ENCODE measurements at places on chromosomes 1 and 21. TPM values are rescaled to one million over a fixed set of nuclear protein-coding genes. Genes with fewer than 3 reads are reported as not detected.

- peak; percentile 41 for DNase-seq
Measured at GRCh38 chr1:26161415-26162219, 2.7 kb downstream of the FAM110D start.

DNA sequence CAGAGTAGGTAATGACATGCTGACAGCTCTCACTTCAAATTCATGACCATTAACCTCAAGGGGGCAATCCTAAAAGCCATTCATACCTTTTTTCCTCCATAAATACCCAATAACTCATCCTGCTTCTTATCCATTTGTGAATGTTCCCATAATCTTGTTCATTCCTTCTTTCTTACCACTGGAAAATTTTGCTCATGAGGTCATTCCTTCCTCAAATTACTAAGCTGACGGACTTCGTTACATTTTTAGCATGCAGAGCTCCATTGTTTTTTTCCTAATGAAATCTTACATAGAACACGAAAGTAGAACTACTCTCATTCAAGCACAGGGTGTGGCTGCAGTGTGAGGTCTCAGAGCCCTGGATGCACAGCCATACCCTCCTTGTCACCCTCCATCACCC is 276.5 kb upstream of the DPYD start:
- no peak for DNase-seq

GRCh38 chr1:43438006-43438405 is 15.7 kb downstream of the HYI start:
- DNase-seq = no peak

DNA sequence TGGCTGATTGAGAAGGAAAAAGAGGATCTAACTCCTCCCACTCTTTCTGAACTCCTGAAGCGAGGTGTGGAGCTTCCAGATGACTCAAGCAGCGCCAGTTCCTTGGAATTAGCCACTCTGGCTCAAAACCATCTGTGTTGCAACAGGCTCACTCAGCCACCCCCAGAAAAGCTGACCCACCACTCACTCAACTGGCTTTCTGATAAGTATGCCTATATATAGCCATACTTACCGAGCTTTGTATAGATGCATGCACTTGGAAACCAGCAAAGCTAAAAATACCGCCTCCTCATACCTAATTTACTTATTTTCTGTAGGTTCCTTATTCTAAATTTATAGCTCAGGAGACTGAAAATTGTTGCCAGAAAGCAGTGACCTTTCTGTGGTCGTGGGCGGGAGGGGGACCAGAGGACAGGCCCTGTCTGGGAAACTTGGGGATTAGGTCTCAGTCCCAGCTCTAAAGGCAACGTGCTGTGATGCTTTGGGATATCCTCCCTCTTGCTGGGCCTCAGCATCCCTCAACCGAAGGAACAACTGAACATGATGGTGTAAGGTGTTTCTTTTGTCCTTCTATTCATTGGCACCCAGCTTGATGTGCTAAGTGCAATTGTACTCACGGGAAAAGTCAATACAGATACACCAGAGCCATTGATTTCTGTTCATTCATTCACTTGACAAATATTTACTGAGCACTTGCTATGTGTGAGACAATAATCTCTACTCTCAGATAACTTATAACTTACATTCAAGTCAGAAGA is 65.7 kb downstream of the NENF start:
- DNase-seq = no peak

GRCh38 chr21:19011451-19011850 is 607.9 kb upstream of the TMPRSS15 start:
- no peak for DNase-seq

- no peak for DNase-seq
Measured at GRCh38 chr1:103110701-103111100, 2.4 kb upstream of the COL11A1 start.

- DNase-seq = no peak
Measured at GRCh38 chr1:31640964-31641363, 3.7 kb downstream of the PEF1 start.

DNA sequence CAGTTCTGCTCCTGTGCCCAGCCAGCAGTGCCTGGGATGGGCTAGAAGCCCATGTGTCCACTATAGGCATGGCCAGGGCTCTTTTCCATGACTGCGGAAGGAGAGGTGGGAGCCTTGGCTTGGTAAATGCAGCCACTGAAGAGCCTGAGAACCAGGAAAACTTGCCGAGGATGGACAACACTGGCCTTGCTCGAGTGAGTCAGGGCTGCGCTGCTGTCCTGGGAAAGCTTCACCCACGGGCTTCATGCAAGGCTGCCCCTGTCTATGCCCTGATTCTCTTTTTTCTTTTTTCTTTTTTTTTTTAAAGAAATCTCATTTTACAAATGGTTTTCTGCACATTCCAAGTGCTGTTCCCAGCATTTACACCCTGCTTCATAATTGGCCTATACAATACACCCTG is 156.5 kb downstream of the CAMTA1 start:
- DNase-seq = no peak

- no peak for DNase-seq
Measured at GRCh38 chr1:3172431-3173380, 103.7 kb downstream of the PRDM16 start.

GRCh38 chr1:168341483-168341975 is 60.9 kb downstream of the TBX19 start:
- DNase-seq = no peak

DNA sequence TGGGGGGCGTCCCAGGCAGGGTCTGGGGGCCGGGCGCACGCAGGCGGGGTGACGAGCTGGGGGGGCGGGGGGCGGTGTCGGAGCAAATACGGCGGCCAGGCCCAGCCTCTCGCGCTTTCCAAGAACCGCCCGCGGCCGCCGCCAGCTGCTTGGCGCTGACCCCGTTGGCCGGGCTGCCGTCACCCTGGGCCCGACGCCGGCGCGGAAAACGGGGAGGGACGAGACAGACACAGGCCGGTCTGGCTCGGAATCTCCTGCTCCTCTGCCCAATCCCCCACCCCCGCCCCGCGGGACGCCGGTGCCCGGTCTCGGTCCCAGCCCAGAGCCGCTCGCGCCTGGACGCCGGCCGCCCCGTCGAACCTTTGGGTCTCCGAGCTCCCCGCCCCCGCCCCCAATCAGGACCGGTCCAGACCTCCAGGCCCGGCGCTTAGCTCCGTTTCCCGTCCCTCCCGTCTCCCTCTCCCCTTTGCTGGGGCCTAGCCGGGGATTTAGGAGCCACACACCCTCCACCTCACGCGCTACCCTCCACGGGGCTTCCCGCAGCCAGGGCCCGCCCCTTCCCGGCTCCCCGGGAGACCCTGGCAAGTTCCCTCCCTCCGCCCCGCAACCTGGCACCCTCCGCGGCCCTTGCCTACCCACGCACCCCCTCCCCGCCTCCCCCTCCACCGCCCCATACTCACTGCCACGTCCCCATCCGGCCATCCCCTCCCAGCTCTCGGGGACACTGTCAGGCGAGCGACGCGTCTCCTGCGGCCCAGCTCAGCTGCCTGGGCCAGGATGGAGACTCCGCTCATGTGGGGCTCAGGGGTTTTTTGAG is 800 bp upstream of the MMP23B start:
- DNase-seq = no peak

GRCh38 chr1:27391511-27392095 is 819 bp upstream of the GPR3 start:
- no peak for DNase-seq

DNA sequence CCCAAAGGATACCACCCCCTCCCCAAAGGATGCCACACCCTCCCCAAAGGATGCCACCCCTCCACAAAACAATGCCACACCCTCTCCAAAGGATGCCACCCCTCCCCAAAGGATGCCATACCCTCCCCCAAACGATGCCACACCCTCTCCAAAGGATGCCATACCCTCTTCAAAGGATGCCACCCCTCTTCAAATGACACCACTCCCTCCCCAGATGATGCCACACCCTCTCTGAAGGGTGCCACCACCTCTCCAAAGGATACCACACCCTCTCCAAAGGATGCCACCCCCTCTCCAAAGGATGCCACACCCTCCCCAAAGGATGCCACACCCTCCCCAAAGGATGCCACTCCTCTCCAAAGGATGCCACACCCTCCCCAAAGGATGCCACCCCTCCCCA is 21.6 kb upstream of the TRIM17 start:
- no peak for DNase-seq

DNA sequence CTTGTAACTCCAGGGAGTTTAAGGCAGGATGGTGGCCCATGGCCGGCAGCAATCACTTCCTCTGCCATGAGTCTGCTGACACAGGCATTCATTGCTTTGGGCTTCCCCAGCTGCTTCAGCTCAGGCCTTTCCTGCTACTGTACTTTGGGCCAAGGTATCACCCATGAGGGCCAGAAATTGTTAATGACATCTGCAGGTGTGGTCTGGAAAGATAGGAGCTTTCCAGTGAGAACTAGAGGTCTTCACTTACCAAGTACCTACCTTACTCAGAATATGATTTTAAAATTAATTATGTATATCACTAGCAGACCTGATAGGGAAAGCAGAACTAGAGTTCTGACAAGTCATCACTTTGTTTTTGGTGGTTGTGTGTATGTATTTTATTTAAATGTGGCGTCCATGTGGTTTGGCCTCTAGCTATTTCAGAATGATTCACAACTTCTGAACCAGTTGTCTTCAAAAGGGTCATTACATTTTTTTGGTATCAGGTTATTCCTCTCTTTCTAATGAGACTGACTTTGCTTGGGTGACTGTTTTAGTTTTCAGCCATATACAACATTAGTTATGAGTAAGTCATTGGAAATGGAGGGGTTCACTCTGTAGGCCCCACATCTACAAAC is 2.7 kb downstream of the RGL1 start:
- DNase-seq = no peak

GRCh38 chr1:15152318-15153183 is 996 bp upstream of the TMEM51 start:
- DNase-seq = no peak

DNA sequence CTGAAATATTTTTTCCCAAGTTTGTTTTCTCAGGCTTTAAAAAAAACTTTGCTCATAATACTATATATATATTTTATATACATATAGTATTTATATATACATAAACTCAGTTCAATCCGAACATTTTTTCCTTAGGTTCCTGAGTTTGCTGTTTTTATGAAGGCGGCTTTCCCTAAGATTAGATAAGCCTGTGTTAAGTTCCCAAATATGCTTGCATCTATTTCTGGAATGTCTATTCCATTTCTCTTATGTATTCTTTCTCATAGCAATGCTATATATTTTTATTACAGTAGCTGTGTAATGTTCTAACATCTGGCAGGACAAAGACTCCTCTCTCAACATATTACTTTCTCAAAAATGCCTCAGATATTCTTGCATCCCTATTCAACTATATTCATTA is 45.9 kb downstream of the ADSS2 start:
- no peak for DNase-seq

DNA sequence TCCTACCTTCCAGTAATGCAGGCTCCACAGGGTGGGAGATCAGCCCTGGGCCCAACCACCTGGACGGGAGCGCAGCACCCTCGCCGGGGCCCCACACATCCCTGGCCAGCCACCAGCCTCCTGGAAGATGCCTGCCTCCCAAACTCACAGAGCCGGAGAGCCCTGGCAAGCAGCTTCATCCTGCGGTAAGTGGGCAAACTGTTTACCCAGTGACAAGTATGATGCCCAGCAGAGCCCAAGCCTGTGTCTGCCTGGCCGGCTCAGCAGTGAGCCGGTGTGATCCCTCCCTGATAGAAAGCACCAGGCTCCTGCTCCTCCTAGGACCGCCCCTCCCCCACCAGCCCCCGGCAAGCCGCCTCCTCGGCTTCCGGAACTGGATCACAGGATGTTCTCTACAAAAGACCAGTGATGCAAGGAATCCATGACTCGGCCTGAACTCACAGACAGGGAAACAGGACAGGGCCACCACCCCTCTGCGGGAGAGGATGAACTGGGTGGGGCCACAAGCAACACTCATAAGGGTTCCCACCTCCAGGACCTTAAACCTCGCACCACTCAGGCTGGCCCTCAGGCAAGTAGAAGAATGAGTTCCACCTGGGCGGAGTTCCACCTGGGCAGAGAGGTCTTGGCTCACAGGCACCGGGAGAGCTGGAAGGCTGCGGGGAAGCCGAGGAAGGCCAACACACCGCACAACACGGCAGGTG is 7.9 kb downstream of the ACOT7 start:
- no peak for DNase-seq

DNA sequence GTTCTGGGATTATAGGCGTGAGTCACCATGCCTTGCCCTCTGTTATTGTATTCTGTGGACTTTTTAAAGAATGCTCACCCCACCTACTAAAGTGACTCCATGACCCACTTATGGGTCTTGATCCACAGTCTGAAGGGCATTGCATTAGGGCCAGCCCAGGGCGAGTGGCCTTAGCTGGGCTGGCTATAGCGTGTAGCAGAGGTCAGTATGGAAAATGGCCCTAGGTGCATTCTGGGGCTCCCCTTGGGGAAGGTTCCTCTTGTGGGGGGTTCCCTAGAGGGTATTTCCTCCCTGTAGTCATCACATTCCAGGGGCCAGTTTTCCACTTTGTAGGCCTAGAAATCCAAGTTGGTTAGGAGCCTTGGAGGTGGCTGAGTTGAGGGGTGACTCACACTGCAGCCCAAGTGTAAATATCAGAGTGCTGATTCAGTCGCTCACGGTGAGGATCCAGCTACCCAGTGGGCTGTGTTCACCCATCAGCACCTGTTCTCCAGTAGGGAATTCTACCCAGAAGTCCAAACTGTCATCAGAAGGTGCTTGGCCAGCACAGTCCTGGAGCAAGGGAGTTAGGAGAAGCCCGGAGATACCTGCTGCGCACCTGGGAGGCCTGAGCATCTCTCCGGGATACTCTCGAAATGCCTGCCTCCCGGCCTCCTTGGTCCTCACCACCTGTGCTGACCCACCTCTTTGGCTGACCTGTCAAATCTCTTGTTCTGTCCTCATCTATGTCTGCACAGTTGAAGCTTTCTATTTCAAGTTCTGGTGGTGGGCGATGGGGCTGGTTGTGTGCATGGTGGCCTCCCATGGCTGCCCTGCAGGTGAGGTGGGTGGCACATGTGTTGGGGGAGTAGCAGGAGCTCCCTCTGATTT is 52.2 kb downstream of the NENF start:
- DNase-seq = no peak

DNA sequence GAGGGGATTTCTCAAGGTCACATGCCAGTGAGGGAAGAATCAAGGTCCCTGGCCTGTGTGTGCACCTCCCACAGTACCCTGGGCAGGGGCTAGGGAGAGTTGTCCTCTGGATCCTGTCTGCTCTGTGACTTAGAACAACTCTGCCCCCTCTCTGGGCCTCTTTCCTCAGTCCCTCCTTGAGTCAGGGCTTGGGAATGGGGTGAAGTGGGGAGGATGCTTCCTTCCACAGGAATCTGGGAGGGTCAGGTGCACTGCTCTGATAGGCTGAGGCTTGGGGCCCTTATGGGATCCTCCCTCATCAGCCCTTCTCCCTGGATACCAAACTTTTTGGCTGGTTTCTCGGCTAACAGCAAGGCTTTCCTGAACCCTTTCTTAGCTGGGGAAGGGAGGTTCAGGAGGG is 2.5 kb downstream of the TRNP1 start:
- DNase-seq = no peak

KIF17 gene
- 0.09 TPM for total RNA-seq

B3GALT5 gene
- total RNA-seq = not detected

SAMD11 gene
- not detected for total RNA-seq

PPIAL4G gene
- total RNA-seq = 0.05 TPM

PRDM16 gene
- not detected for total RNA-seq

NR0B2 gene
- not detected for total RNA-seq

MYOC gene
- not detected for total RNA-seq

ARHGAP29 gene
- total RNA-seq = 0.18 TPM

CHODL gene
- total RNA-seq = not detected

FMO2 gene
- not detected for total RNA-seq

OR2M7 gene
- total RNA-seq = not detected

Data from activated T-helper 2 cell treated with anti-CD3 and anti-CD28 coated beads, Interferon-gamma antibody, Interleukin-2, Interleukin-4, amounts not matched to agents 10 μg/mL and 5 μg/mL and 100 μg/mL, durations not matched to agents 14 hours and 24 hours and 36 hours (primary cell).